CD4-positive, alpha-beta T cell treated with Interleukin-10 for 1 hour (primary cell): ENCODE measurements at places on chromosomes 6 and 20.

- DNase-seq, result no peak
Measured at GRCh38 chr6:162156146-162156545, 571.4 kb downstream of the PRKN start.

- DNase-seq, result no peak
Measured at GRCh38 chr6:142153196-142153595, 6.1 kb downstream of the VTA1 start.

GRCh38 chr6:110528101-110528929 is 51.9 kb upstream of the SLC22A16 start:
- DNase-seq, result peak; percentile 70

DNA sequence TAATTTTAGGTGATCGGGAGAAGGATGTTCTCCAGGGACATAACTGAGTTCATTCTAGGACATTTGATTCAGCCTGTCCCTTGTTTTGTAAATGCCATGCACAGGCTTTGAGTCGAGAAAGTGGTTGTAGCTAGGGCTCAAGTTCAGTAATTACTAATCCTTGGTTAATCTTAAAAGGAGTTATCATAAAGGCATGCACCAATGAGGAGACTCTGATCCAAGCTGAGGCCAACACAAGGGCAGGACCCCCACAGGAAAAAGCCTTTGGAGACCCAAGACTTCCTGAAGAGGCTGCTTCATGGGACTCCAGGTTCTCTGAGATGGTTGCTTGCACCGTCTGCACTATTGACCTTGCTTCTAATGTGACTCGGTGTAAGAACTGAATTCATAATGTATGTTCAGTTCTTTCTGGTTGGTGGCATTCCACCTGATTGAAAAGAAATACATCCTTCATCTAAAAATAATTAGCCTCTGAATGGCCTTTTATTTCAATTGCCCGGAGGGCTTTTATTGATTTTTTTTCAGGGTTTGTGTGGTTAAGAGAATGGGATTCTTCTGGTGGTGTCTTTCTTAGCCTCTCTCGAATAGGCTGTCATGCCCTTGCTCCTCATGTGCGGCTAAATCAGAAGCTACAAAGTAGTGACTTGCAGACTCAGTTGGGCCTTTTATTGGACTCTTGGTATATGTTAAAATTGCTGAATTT is 201.7 kb upstream of the PLCB4 start:
- DNase-seq, result no peak

DNA sequence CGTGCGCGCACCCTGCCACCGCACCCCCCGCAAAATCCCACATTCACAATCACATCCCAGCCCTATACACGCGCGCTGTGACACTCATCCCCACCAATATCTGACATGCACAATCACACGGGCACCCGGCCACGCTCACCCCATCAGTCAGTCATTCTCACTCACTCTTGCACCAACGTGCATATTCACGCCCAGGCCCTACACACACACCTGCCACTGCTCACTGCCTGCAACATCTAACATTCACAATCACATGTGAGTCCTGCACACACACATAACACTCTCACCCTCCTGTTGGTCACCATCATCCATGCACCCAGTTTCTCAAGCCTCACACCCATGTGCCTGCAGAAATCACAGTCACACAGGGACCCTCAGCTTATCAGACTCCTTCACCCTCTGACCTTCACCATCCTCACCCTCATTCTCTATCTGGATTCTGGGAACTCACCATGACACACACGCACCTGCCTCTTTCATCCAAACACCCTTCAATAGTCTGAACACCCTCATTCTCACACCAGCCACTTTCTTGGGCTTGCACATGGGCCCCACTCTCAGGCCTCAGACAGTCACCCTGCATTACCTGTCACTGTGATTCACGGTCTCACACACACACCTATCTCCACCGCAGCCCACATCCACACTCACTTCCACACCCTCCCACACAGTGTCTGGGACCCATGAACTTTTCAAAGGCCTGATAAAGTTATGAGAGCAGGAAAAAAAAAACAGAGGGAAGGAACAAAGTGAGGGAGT is 748 bp upstream of the ATP9A start:
- no peak for DNase-seq

DNA sequence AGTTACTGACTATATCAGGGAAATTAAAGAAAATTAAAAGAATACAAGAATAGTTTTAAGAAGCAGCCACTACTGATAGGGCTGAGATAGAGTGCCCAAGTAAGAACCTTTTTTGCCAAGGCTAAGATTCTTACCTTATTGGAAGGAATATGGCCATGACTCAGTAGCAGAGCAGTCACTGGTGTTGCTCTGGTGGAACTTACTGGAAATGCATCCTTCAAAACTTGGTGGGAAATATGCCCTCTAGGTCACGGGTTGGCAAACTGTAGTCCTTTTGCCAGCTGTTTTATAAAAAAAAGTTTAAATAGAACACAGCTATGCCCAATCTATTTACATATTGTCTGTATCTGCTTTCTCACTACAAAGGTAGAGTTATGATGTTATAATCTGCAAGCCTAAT is 6.0 kb downstream of the HSF2 start:
- DNase-seq, result no peak

DNA sequence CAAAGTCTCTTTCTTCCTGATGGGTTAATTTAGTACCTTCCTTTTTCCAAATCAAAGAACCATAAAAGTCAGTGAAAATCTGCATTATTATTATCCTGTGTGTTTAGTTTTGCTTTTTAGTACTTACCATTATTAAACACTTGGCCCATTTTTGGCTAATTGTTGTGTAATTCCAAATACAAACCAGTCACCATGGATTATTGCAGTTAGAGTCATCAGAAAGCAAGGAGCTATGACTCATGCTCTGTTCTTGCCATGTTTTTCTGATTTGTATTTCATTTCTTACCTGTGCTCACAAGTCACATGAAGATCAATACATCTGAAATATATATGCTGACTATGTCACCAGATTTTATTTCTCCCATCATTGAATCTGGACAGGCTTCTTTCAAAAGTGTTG is 31.3 kb downstream of the SLC22A3 start:
- no peak for DNase-seq

- no peak for DNase-seq
Measured at GRCh38 chr6:12343440-12344162, 53.4 kb downstream of the EDN1 start.

DNA sequence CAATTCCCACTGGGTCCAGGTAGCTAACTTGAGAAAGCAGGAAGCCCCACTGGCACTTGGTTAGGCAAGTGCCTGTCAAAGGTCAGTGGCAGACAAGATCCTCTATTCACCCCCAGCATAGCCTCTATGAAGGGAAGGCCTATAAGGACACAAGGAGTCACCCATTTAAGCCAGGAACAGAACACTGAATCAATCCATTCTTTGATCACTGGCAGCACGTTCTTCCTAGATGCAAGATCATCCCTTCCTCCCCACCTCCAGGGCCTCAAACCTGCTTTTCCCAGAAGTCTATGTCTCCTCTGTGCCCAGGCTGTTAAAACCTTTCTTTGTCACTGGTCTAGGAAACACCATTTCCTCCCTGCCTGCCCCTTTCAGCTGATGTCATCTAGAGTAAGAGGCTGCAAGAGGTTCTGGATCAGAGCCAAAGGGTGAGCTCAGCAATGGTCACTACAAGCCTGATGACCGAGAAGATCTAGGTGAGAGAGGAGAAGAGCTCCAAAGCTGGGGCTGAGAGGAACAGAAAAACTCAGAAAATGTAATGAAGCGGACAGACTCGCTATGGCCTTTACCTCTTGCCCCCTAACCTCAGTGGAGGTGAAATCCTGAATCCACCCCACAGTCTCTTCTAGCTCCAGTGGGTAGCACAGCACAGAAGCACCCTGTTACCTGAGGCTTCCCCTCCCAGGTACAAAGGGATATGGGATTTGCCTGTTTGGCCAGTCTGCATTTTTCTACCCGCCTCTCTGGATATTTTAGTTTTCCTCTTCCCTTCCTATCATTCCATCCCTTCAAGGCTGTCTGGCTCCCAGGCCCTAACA is 1.8 kb downstream of the GTPBP2 start:
- DNase-seq, result no peak

DNA sequence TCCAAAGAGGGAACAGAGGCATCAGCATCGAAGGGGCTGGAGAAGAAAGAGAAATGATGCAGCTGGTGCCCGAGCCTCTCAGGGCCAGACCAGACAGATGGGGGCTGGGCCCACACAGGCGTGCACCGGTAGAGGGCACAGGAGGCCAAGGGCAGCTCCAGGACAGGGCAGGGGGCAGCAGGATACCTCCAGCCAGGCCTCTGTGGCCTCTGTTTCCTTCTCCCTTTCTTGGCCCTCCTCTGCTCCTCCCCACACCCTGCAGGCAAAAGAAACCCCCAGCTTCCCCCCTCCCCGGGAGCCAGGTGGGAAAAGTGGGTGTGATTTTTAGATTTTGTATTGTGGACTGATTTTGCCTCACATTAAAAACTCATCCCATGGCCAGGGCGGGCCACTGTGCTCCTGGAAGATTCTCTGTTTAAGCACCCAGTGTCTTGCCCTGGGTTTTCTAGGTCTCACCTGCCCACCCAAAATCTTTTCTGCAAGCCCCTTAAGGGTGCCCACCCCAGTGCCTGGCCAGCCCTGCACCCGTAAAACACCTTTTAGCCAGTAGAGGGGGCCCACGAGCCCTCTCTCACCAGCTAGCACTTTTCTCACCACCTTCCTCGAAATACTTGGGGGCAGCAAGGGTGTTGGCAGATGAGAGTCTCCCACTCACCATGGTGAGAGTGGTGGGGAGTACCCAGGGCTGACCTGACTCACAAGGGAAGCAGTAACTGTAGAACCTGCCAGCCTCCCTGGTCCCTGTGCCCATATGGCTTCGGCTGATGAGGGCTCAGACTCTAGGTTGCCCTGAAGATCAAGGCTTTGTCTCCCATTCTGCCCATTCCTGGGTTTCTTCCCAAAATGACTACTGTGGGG is 35.7 kb upstream of the ID1 start:
- peak; percentile 75 for DNase-seq

DNA sequence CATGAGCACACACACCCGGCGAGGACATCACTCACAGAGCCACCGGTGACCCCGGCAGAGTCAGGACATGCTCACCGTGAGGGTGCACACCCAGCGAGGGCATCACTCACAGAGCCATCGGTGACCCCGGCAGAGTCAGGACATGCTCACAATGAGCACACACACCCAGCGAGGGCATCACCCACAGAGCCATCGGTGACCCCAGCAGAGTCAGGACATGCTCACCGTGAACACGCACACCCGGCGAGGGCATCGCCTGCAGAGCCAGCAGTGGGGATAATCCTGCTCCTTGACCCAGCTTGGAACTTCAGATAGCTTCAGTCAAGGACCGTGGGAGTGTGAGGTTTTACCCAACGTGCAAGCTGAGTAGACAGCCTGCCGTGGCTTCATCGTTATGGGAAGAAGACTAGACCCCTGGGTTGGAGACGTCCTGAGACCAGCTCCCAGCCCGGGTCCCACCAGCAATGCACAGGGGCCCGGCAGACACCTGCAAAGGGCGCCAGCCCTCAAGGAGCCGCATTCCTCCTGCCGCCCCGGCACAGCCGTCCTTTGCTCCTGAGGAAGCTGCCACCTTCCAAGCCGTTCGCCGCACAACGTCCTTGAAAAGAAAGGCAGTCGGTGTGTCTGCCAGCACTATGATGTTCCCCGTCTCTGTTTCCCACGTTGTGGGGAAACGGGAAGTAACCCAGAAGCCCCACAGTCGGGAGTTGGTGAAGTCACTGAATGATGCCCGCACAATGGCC is 192.3 kb downstream of the DLL1 start:
- no peak for DNase-seq

- DNase-seq, result no peak
Measured at GRCh38 chr20:49098136-49098535, 52.0 kb downstream of the CSE1L start.

DNA sequence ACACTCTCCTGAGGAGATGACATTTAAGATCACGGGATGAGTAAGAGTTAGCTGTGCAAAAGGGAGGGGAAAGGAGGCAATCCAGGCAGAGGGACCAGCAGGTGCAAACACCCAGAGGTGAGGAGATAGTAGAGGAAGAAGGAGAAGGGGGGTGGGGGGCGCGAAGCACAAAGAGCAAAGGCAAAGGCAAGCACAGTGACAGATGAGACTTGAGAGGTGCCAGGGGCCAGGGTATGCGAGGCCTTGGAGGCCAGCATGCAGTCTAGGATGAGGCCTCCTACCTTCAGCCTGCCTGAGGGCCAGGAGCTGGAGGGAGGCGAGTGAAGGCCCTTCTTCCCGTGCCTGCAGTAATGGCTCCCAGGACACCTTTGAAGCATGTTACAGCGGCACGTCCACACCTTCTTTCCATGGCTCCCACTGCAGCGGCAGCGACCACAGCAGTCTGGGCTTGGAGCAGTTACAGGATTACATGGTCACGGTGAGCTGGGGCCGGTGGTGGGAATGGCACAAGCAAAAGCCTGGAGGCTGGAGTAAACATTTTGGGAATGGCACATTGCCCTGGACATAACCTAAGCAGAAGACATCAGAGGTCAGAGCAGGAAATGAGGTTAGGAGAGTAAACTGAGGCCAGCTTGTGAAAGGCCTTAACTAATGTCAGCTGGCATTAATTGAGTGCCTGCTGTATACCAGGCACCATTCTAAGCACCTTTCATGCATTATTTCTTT is 18.6 kb downstream of the CCM2L start:
- no peak for DNase-seq

- no peak for DNase-seq
Measured at GRCh38 chr20:53706008-53706465, 112.4 kb upstream of the ZNF217 start.

- no peak for DNase-seq
Measured at GRCh38 chr6:144417681-144418080, 132.5 kb downstream of the UTRN start.

- no peak for DNase-seq
Measured at GRCh38 chr20:62816031-62816883, 593 bp upstream of the COL9A3 start.

GRCh38 chr6:95574811-95575210 is 2.5 kb upstream of the MANEA start:
- no peak for DNase-seq

- DNase-seq, result no peak
Measured at GRCh38 chr6:117481926-117482239, 591 bp upstream of the DCBLD1 start.

- DNase-seq, result no peak
Measured at GRCh38 chr20:13338999-13339411, 117.9 kb downstream of the ISM1 start.
